ENCODE measurements at places on chromosomes 7 and 10. TPM values are rescaled to one million over a fixed set of nuclear protein-coding genes. Genes with fewer than 3 reads are reported as not detected.

POLR2J2 gene
- total RNA-seq: 20.2 TPM

OR2A42 gene
- not detected for total RNA-seq

PRPS1L1 gene
- total RNA-seq: not detected

SFTPA1 gene
- total RNA-seq: not detected

SFXN2 gene
- 38.7 TPM for total RNA-seq

BAMBI gene
- 0.31 TPM for total RNA-seq

FOXI2 gene
- total RNA-seq: not detected

CASP7 gene
- total RNA-seq: 15.6 TPM

CCDC172 gene
- total RNA-seq: not detected

VSTM2A gene
- not detected for total RNA-seq

DKK1 gene
- total RNA-seq: not detected

SEMA3D gene
- total RNA-seq: 0.64 TPM

TLX1 gene
- not detected for total RNA-seq

PPP1R17 gene
- not detected for total RNA-seq

EBF3 gene
- total RNA-seq: not detected

FXYD4 gene
- total RNA-seq: not detected

OGA gene
- 102 TPM for total RNA-seq

SYCE1 gene
- total RNA-seq: 0.38 TPM

AKR1C2 gene
- total RNA-seq: not detected

FGFR2 gene
- total RNA-seq: not detected

UPP1 gene
- total RNA-seq: 64.2 TPM

OR2A7 gene
- total RNA-seq: 2.1 TPM

FAM25G gene
- not detected for total RNA-seq

ADGRA1 gene
- not detected for total RNA-seq

ADO gene
- total RNA-seq: 43.6 TPM

ZWINT gene
- total RNA-seq: 105 TPM

GPR141 gene
- not detected for total RNA-seq

NUB1 gene
- total RNA-seq: 40.4 TPM

ZP3 gene
- total RNA-seq: 7.4 TPM

STARD3NL gene
- total RNA-seq: 27.1 TPM

VSTM4 gene
- 0.50 TPM for total RNA-seq

KCND2 gene
- total RNA-seq: not detected

SH2B2 gene
- total RNA-seq: 2.9 TPM

RAPGEF5 gene
- 0.54 TPM for total RNA-seq

KLLN gene
- 0.54 TPM for total RNA-seq

SPDYE11 gene
- not detected for total RNA-seq

UBN2 gene
- 15.2 TPM for total RNA-seq

DMBT1 gene
- total RNA-seq: not detected

MMD2 gene
- not detected for total RNA-seq

EPO gene
- not detected for total RNA-seq

SPDYE2 gene
- total RNA-seq: not detected

ADRA2A gene
- not detected for total RNA-seq

PDZD7 gene
- total RNA-seq: 0.93 TPM

ANKRD1 gene
- total RNA-seq: not detected

ADRB1 gene
- total RNA-seq: not detected
